ENCODE measurements at places on chromosomes 7 and 10. TPM values are rescaled to one million over a fixed set of nuclear protein-coding genes. Genes with fewer than 3 reads are reported as not detected.

USP6NL gene
- 0.70 TPM for total RNA-seq

LIPJ gene
- 0.18 TPM for total RNA-seq

ZPBP gene
- not detected for total RNA-seq

SLC25A13 gene
- 14.8 TPM for total RNA-seq

ODAD2 gene
- not detected for total RNA-seq

HIP1 gene
- 4.3 TPM for total RNA-seq

GSTO1 gene
- total RNA-seq, result 134 TPM

STRIP2 gene
- 21.0 TPM for total RNA-seq

KIN gene
- 12.5 TPM for total RNA-seq

WNT16 gene
- not detected for total RNA-seq

NUTM2D gene
- total RNA-seq, result 2.5 TPM

PLAC9 gene
- not detected for total RNA-seq

CYP26C1 gene
- total RNA-seq, result not detected

ARMC10 gene
- total RNA-seq, result 37.9 TPM

FBXO24 gene
- 1.2 TPM for total RNA-seq

GCC1 gene
- 18.1 TPM for total RNA-seq

FFAR4 gene
- total RNA-seq, result not detected

OR6B1 gene
- not detected for total RNA-seq

TCERG1L gene
- not detected for total RNA-seq

ANKRD26 gene
- 6.9 TPM for total RNA-seq

CYP2C8 gene
- 0.30 TPM for total RNA-seq

TRIM8 gene
- 54.4 TPM for total RNA-seq

ZNF853 gene
- 0.16 TPM for total RNA-seq

CALCR gene
- not detected for total RNA-seq

LRRD1 gene
- total RNA-seq, result not detected

GOT1 gene
- total RNA-seq, result 23.3 TPM

LRIT1 gene
- not detected for total RNA-seq

HOXA5 gene
- total RNA-seq, result not detected

NPSR1 gene
- not detected for total RNA-seq

EPDR1 gene
- 0.20 TPM for total RNA-seq

Measured in T-helper 2 cell treated with Interferon-gamma antibody and Interleukin-4, amounts not matched to agents 100 ng/mL and 5 ng/mL, for 36 hours (primary cell).